Vagina (tissue), 2 donors: ENCODE measurements at places on chromosomes 7 and 10. TPM values are rescaled to one million over a fixed set of nuclear protein-coding genes. Genes with fewer than 3 reads are reported as not detected.

OR6V1 gene
- total RNA-seq: not detected

SMIM30 gene
- total RNA-seq: 15.7 TPM

NME8 gene
- not detected for total RNA-seq

SORCS3 gene
- 0.25 TPM for total RNA-seq

GRCh38 chr7:35649711-35650110, 45.2 kb downstream of the HERPUD2 start:
- no peak for DNase-seq
- no peak overlapping the region for H3K4me3 ChIP-seq
- no peak overlapping the region for H3K27ac ChIP-seq
- no peaks in the 10 kb centered on the region for H3K27me3 ChIP-seq

GRCh38 chr7:98909487-98909886, 31.2 kb downstream of the TRRAP start:
- no peak overlapping the region for H3K27ac ChIP-seq
- no peaks in the 10 kb centered on the region for H3K27me3 ChIP-seq
- no peak overlapping the region for H3K4me3 ChIP-seq
- no peaks in the 10 kb centered on the region for H3K36me3 ChIP-seq
- no peaks in the 10 kb centered on the region for H3K4me1 ChIP-seq
- DNase-seq: no peak

DNA sequence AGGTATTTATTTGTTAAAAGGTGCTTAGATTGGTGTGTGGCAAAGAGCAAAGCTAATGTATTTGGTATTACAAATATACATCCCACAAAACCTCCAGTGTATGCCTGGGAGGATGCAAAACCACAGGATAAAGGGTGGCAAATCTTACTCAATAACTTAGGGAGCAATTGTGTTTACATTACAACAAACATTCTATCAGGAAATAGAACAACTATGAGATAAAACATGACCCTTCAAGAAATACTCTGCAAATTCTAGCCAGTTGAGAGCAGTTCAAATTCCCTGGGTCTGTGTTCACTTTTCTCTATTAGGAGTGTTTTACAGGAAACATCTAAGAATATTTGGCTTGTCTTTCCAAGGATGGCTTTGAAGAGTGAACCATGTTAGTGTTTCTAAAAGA, 64.9 kb downstream of the CUL1 start:
- no peak overlapping the region for H3K4me3 ChIP-seq
- no peaks in the 10 kb centered on the region for H3K36me3 ChIP-seq
- H3K27ac ChIP-seq: no peak overlapping the region
- H3K4me1 ChIP-seq: no peaks in the 10 kb centered on the region
- H3K27me3 ChIP-seq: no peaks in the 10 kb centered on the region
- DNase-seq: no peak

GRCh38 chr7:2818653-2819052, 25.5 kb downstream of the GNA12 start:
- H3K27me3 ChIP-seq: no peaks in the 10 kb centered on the region
- no peak overlapping the region for H3K4me3 ChIP-seq
- DNase-seq: no peak
- no peaks in the 10 kb centered on the region for H3K36me3 ChIP-seq

DNA sequence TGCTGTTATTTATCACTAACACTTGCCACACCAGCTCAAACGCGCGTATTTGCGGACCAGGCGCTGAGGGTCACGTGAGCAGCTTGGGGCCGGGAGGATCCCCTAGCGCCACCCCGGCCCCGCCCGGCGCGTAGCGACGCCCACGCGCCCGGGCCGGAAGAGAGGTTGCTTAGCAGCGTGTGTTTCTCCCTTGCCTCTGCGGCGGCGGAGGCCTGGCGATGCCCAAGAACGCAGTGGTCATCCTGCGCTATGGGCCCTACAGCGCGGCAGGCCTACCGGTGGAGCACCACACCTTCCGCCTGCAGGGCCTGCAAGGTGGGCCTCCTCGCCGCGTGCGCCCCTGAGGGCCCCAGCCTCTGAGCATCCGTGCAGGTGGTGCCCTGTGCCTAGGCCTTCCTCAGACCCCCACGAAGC, at the start of gene C10orf53:
C10orf53 (plus strand) TSS at position 172 of the 414 bp plus-strand sequence; CDS start at position 219, 47 bp downstream.
- no peaks in the 10 kb centered on the region for H3K4me1 ChIP-seq
- H3K27me3 ChIP-seq: no peaks in the 10 kb centered on the region
- no peak within 1 kb of the TSS for H3K27ac ChIP-seq
- no peak within 1 kb of the TSS for H3K4me3 ChIP-seq
- no peaks in the 10 kb centered on the region for H3K36me3 ChIP-seq

DNA sequence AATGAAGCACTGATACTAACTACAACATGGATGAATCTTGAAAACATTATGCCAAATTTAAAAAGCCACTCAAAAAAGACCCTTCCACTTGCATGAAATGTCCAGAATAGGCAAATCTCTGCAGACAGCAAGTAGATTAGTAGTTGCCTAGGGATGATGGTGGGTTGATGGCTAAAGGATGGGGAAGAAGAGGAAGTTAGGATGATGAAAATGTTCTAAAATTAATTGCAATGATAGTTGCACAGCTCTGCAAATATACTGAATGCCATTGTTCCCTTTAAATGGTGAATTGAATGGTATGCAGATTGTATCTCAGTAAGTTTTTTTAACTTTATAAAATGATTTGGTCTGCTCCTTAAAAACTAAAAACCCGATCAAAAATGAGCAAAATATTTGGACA, 7.3 kb upstream of the LIPA start:
- H3K4me3 ChIP-seq: no peak overlapping the region
- no peaks in the 10 kb centered on the region for H3K36me3 ChIP-seq
- no peaks in the 10 kb centered on the region for H3K27me3 ChIP-seq
- no peak overlapping the region for H3K27ac ChIP-seq
- peaks cover 8% of the 10 kb centered on the region for H3K4me1 ChIP-seq

GRCh38 chr10:22183771-22184461, 33.9 kb downstream of the EBLN1 start:
- no peak for DNase-seq
- no peaks in the 10 kb centered on the region for H3K36me3 ChIP-seq
- no peaks in the 10 kb centered on the region for H3K4me1 ChIP-seq
- no peak overlapping the region for H3K4me3 ChIP-seq
- H3K27me3 ChIP-seq: no peaks in the 10 kb centered on the region

GRCh38 chr10:113180401-113181154, 230.5 kb downstream of the TCF7L2 start:
- no peak overlapping the region for H3K4me3 ChIP-seq
- H3K27ac ChIP-seq: no peak overlapping the region
- no peaks in the 10 kb centered on the region for H3K27me3 ChIP-seq

DNA sequence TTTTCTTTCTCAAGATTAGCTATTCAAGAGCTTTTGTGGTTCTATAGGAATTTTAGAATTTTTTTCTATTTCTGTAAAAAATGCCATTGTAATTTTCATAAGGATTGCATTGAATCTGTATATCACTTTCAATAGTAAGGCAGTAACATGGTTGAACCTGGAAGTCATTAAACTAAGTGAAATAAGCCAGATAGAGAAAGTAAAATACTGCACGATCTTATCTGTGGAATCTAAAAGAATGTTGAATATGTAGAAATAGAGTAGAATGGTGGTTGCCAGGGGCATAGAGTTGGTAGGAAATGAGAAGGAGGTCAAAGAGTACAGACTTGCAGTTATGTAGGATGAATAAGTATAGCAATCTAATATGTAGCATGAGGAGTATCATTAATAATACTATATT, 1073.5 kb upstream of the LRRN3 start:
- no peaks in the 10 kb centered on the region for H3K27me3 ChIP-seq
- no peak overlapping the region for H3K4me3 ChIP-seq
- no peaks in the 10 kb centered on the region for H3K36me3 ChIP-seq
- H3K27ac ChIP-seq: no peak overlapping the region
- DNase-seq: no peak

DNA sequence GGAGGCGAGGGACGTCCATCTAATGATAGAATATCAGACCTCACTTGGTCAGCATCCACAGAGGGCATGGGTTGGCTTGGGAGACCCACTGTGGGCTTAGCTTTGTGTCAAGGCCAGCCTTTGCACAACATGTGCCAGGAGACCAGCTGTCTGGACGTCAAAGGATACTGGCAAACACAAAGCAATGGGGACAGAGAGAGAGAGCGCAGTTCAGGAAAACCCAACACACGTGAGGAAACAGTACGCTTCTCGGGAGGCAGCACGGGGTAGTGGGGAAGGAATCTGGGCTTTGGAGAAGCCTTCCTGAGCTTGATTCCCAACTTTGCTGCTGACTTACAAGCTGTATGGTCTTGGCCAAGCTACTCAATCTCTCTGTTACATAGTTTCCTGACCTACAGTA, 14.7 kb downstream of the PRLHR start:
- H3K27me3 ChIP-seq: no peaks in the 10 kb centered on the region
- no peak overlapping the region for H3K27ac ChIP-seq
- no peak for DNase-seq
- no peaks in the 10 kb centered on the region for H3K36me3 ChIP-seq
- H3K4me1 ChIP-seq: no peaks in the 10 kb centered on the region

DNA sequence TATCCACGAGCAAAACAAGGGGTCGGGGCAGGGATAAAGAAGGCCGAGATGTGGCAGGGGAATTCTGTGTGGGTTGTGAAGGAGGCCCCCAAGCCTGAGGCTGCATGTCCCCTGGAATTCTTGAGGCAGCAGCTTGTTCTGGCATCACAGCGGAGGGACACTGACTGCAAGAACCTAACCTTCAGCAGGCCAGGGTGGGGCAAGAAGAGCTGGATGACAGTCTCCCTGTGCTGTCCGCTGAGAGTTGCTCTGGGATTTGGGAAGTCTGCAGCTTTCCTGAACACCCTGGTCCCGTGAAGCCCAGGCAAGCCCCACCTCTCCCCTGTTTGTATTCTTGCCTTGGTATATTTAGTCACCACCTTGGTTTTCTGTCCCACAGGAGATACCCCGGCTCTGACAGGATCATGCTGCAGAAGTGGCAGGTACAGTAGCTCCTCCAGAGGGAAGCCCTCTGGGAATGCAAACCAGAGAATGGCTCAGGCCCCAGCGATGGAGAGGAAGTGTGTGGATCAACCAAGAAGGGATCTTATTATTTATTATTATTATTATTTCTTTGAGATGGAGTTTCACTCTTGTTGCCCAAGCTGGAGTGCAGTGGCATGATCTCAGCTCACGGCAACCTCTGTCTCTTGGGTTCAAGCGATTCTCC, 1.9 kb upstream of the LRRC18 start:
- H3K27ac ChIP-seq: no peak overlapping the region
- no peaks in the 10 kb centered on the region for H3K27me3 ChIP-seq
- peaks cover 5% of the 10 kb centered on the region for H3K4me1 ChIP-seq
- H3K36me3 ChIP-seq: no peaks in the 10 kb centered on the region
- peak; percentile 58 for DNase-seq

GRCh38 chr10:101889256-101890210, 45.9 kb upstream of the KCNIP2 start:
- H3K4me1 ChIP-seq: no peaks in the 10 kb centered on the region
- no peaks in the 10 kb centered on the region for H3K36me3 ChIP-seq
- no peaks in the 10 kb centered on the region for H3K27me3 ChIP-seq
- H3K27ac ChIP-seq: no peak overlapping the region
- no peak overlapping the region for H3K4me3 ChIP-seq

- H3K36me3 ChIP-seq: no peaks in the 10 kb centered on the region
- H3K27me3 ChIP-seq: no peaks in the 10 kb centered on the region
- no peaks in the 10 kb centered on the region for H3K4me1 ChIP-seq
- no peak for DNase-seq
- no peak overlapping the region for H3K4me3 ChIP-seq
- no peak overlapping the region for H3K27ac ChIP-seq
These were observed 6.8 kb downstream of the ITGA8 start for GRCh38 chr10:15712883-15713282.
